ENCODE measurements at places on chromosomes 7 and 10. TPM values are rescaled to one million over a fixed set of nuclear protein-coding genes. Genes with fewer than 3 reads are reported as not detected.

GRCh38 chr10:93408783-93409182, 73.4 kb downstream of the MYOF start:
- peaks cover 11% of the 10 kb centered on the region for H3K4me1 ChIP-seq
- no peak overlapping the region for H3K27ac ChIP-seq
- H3K27me3 ChIP-seq, result no peaks in the 10 kb centered on the region
- H3K36me3 ChIP-seq, result no peaks in the 10 kb centered on the region
- no peak for DNase-seq

DNA sequence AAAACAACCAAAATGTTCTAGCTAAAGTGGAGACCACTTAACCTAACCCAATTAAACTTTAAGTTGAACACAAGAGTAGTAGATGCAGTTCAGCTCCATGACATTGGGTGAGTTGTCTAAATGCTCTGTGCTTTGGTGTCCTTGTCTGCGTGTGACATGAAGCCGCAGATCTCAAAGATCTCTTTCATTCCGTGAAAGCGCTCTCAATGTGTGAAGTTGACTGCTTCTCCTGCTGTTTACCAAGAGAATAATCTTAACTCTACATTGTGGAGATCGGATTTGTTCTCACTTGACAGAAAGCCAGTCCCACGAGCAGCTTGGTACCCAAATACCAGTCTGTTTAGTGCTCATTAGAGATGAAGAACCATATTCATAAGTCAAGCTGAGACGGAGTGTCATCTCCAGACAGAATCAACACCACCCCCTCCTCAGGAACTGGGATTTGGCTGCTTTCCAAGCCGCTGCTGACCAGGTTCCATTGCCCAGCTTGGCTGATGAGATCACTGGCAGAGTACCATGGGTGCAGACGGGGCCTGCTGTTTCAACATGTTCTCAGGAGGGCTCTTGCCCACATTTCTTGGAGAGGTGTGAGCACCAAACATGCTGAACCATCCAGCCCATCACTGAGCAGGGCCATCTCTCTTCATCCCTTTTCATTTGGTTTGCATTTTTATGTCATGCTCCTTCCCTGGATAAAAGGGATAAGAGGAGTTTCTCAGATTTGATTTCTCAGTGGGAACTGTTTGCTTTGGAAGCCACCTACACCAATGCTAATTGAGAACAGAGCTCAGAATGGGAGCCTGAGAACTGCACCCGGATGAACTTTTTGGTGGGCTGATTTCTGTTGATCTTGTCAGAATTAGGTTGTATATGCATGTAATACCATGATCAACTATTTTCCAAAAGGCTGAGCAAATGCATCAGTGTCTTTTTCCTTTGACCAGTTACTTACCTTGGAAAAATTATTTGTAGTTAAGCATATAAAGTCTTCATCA, 95.8 kb upstream of the AGBL3 start:
- H3K36me3 ChIP-seq, result no peaks in the 10 kb centered on the region
- H3K4me3 ChIP-seq, result no peak overlapping the region
- H3K4me1 ChIP-seq, result peaks cover 8% of the 10 kb centered on the region
- no peak overlapping the region for H3K27ac ChIP-seq

DNA sequence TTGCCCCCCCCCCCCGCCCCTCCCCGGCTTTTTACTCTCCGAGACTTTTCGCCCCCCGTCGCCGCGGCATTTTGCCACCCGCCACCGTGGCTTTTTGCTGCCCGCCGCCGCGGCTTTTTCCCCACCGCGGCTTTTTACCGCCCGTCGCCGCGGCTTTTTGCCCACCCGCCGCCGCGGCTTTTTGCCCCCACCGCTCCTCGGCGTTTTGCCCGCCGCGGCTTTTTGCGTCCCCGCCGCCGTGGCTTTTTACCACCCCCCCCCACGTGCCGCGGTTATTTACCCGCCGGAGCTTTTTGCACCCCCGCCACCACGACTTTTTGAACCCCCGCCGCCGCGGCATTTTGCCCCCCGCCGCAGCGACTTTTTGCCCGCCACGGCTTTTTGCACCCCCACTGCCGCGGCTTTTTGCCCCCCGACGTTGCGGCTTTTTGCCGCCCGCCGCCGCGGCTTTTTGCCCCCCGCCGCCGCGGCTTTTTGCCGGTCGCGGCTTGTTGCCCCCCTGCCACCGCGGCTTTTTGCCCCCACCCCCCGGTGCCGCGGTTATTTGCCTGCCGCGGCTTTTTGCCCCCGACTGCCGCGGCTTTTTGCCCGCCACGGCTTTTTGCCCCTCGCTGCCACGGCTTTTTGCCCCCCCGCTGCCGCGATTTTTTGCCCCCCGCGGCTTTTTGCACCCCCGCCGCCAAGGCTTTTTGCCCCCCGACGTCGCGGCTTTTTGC, 461.1 kb downstream of the ZNF33B start:
- H3K36me3 ChIP-seq, result no peaks in the 10 kb centered on the region
- peaks cover 58% of the 10 kb centered on the region for H3K27me3 ChIP-seq
- H3K27ac ChIP-seq, result no peak overlapping the region
- no peak for DNase-seq
- H3K4me3 ChIP-seq, result no peak overlapping the region

- H3K4me1 ChIP-seq, result peaks cover 25% of the 10 kb centered on the region
- no peaks in the 10 kb centered on the region for H3K27me3 ChIP-seq
- no peak overlapping the region for H3K27ac ChIP-seq
- no peak overlapping the region for H3K4me3 ChIP-seq
Measured at GRCh38 chr7:92714767-92715166, 121.6 kb downstream of the CDK6 start.

GRCh38 chr7:2355705-2356008, 1.0 kb downstream of the EIF3B start:
- peak overlapping the region; percentile 95 for H3K4me3 ChIP-seq
- peaks cover 68% of the 10 kb centered on the region for H3K4me1 ChIP-seq
- no peak for DNase-seq
- no peaks in the 10 kb centered on the region for H3K27me3 ChIP-seq
- H3K27ac ChIP-seq, result peak overlapping the region; percentile 99

DNA sequence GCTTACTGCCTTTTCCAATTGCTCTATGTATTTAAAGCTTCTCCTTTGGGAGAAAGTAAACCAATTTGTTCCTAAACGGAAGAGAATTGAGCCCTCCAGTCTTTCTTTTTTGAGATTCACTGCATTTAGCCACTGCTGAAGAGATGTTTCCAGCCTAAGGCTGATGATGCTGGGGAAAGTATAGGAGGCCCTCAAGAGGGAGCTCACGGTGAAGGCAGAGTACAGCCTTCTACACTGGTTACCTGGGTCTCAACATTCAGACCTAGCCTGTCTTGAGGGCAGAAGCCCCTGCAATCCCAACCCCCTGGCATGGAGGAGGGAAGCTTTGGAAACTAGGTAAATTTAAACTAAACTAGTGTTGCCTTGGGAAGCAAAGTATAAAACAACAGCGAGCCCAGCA, 316.7 kb upstream of the TPK1 start:
- DNase-seq, result no peak
- no peaks in the 10 kb centered on the region for H3K4me1 ChIP-seq
- H3K27ac ChIP-seq, result no peak overlapping the region
- no peaks in the 10 kb centered on the region for H3K36me3 ChIP-seq

Gene HOXA1
- total RNA-seq, result 2.4 TPM

Gene HYAL4
- 1.3 TPM for total RNA-seq
